ENCODE measurements at places on chromosomes 4 and X.

DNA sequence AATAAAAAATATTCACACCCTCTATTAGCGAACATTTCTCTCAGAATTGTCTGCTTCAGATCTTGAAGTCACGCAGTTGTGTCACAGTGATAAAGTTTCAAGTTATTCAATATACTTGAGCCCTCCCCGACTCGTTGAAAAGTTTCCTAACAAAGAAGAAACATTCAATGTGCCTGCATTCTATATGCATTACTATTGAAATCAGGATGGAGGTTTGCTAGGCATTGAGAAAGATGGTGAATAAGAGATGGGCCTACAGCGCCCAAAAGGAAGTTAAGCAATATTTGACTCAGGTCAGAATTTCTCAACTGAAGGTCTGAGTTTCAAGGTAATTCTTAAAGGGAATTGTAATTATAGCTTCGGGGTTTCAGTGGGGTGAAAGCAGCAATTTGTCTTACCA lies 6.1 kb downstream of the TCEANC start:
- DNase-seq = peak; percentile 36

DNA sequence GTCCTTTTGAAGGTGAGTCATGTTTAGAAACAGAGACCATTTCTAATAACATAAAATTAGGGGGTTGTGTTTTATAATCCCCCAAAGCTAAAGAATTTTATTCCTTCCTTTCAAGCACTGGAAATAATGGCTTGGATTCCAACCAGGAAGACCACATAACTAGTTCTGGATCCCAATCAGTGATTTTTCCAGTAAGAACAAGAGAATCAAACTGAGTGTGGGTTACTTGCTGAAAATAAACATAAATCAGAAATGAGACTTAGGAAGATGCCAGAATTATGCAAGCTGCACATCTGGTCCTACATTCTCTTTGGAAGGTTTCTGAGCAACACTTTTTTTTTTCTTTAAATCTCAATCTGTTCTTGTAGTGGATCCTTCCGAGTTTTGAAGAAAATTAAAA lies 76.3 kb downstream of the SOWAHB start:
- no peak for DNase-seq

GRCh38 chrX:128897621-128898020 lies 625.7 kb downstream of the SMARCA1 start:
- no peak for DNase-seq

DNA sequence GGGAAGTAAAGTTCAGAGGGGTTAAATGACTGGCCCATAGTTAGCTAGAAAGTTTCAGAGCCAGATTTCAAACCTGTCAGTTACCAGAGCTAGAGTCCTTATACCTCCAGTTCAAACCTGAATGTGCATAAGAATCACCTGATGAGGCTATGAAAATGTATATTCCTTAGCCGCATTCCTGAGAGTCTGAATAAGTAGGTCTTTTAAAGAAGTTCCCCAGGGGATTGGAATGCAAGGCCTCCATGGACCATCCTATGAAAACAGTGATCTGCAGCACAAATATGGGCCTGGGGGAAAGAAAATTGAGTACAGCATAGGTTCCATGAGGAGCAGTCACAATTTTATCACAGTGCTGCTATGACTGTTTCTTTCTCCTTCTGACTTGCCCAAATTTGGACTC lies 263.9 kb upstream of the CXorf66 start:
- no peak for DNase-seq

DNA sequence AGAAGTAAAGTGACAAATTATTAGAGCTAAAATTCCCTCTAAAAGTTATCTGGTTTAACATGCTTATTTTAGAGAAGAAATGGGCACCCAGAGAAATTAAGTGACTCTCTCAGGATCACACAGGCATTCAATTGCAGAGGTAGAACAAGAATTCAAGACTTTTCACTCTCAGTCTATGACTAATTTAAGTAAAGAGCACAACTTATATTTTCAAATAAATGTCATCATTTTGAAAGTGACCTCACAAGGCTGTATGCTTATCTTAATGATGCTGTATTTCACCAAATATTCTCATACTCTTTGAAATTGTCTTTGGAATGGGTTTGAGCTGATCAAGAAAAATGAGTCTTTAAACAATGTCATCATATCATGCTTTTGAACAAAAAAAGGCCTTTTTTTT lies 15.3 kb downstream of the GPR174 start:
- DNase-seq = no peak

GRCh38 chr4:152784490-152785350 lies 5.0 kb downstream of the ARFIP1 start:
- peak; percentile 51 for DNase-seq

GRCh38 chr4:122229857-122230256 lies 77.7 kb downstream of the BLTP1 start:
- DNase-seq = no peak

DNA sequence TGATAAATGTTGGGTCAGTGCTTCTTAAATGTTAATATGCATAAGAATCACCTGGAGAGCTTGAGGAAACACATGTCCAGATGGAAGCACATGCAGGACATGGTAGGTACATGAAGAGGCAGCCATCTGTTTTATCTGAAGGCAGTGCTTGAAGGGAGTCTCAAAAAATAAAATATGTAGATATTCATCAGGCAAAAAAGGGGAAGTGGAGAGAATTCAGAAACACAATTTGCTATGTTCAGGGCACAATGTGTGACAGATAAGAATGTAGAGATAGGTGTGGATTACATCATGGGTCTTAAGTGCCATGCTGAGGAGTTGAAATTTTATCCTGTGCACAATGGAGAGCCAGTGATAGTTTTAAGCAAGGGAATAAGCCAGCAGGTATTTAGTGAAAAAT lies 59.6 kb upstream of the CASK start:
- DNase-seq = peak; percentile 52

DNA sequence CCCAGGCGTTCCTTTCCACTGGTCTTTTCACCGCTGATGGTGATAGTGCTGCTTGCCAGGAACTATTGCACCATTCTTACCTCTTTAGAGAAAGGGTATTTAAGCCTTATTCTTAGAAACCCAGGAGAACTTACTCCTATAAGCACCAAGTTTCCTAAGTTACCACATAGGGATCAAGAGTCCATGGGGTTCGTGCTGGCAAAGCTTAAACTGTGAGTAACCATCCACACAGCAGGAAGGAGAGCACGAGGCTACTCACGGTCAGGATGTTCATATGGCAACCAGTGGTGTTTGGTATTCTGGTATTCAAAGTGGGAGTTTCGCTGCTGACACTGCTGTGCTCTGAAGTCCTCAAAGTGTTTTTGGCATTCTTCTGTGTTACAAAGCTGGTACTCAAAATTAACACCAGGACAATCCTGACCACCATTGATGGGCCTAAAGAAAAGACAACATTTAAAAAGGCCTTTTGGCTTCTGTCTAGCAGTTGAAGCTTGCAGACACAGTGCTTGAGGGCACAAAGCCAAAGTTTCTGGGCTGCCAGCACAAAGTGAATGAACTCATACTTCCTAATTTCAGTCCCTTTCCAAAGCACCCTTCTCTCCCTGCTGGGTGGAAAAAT lies 256.9 kb downstream of the ADAMTS3 start:
- no peak for DNase-seq

- DNase-seq = no peak
Observed at GRCh38 chr4:155391932-155392331, 15.2 kb upstream of the MAP9 start.

- DNase-seq = peak; percentile 39
Observed at GRCh38 chrX:8364369-8365141, 100.1 kb upstream of the VCX3B start.

DNA sequence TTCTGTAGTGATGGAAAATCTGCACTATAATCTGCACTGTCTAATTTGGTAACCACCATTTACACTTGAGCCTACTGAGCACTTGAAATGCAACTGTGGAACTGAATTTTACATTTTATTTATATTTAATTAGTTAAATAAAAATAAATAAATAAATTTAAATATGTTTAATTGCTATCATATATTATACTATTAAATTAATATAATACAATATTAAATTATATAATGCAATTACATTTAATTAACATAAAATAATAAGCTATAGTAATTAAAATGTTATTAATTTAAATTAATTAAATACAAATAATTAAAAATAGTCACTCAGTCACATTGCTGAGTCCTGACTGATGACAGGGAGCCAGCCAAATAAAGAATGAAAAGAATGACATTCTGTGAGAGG lies 170.2 kb upstream of the F9 start:
- DNase-seq = no peak

- no peak for DNase-seq
Observed at GRCh38 chr4:28267166-28267565, 1406.5 kb downstream of the STIM2 start.

DNA sequence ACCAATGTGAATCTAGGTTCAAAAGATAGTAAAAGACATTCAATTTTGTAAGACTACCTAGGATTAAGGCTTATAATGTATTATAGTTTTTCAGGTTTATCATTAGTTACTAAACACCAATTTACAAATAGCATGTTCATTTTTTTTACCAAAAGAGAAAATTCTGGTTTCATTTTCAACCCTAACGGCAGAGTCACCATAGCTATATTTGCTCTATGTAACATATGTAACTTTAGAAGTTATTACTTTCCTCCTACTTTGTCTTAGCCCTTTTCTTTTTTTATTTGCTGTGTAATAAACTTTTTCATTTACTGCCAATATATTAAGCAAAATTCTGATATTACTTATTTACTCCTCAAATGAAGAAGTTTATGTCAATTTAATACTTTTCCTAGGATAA lies 639.6 kb downstream of the ARAP2 start:
- DNase-seq = no peak

- DNase-seq = no peak
Observed at GRCh38 chrX:103061486-103061885, 2.5 kb downstream of the BEX1 start.

All from hematopoietic multipotent progenitor cell treated with erythropoietin and hydrocortisone succinate and interleukin-3 and kit ligand, for 6 days (in vitro differentiated cells).